ENCODE measurements at places on chromosomes 11 and 22. TPM values are rescaled to one million over a fixed set of nuclear protein-coding genes. Genes with fewer than 3 reads are reported as not detected.

- H3K4me1 ChIP-seq: no peaks in the 10 kb centered on the region
- peaks cover 9% of the 10 kb centered on the region for H3K27me3 ChIP-seq
- no peak for DNase-seq
These were observed 66.6 kb downstream of the GALNT18 start for GRCh38 chr11:11555208-11555607.

DNA sequence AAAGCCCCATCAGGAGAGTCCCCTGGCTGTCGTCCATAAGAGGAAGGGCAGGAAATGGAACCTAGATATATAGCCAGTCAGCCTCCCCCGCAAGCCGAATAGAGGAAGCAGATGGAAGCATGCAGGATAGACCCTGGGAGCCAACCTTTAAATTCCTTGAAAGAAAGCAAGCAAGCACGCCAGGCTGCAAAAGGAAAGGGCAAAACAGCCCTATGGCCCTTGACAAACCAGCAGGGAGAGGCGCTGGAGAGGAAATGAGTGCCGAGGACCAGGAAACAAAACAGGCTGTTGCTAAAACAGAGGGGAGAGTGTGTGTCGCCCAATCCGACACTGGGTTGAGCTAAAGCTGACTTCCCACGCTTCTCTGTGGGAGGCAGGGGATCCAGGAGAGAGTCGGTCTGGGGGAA is 203.5 kb upstream of the MTNR1B start:
- H3K4me1 ChIP-seq: peaks cover 5% of the 10 kb centered on the region
- H3K4me3 ChIP-seq: no peak overlapping the region
- DNase-seq: no peak
- H3K27me3 ChIP-seq: peaks cover 28% of the 10 kb centered on the region

DNA sequence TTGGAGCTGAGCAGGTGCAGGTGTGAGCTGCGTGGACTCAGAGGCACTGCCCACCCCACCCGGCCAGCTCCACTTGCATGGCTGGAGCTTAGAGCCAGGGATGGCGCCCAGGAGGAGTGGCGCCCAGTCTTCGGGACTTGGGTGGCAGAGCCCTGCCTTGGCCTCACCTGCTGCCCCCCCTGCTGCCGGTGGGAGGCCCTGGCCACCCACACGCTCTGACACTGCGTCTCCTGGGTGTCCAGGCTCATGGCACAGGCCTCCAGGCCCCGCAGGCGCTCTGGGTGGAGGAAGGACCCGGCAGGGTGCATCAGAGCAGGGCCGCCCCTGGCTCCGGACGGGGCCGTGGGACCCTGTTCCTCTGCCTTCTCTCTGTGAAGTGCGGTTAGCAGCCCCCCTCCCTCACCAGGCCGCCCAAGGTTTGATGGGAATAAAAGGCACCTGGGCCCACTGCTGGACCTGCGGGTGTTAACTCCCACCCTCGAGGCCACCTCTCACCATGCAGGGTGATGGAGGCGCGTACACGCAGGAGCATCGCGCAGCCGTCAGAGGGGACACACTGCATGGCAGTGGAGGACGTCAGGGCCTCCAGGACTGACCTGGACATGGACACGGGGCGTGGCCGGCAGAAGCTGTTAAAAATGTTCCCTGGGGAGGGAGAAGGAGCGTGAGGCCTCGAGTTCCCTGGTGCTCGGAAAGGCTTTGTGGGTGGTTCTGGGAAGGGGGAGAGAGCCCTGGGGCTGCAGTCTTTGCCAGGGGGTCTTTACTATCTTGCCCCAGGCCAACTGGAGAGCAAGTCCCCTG is 11.8 kb downstream of the IL17REL start:
- H3K27me3 ChIP-seq: peaks cover 6% of the 10 kb centered on the region
- peaks cover 9% of the 10 kb centered on the region for H3K4me1 ChIP-seq
- H3K36me3 ChIP-seq: no peaks in the 10 kb centered on the region
- no peak overlapping the region for H3K4me3 ChIP-seq
- no peak for DNase-seq

GRCh38 chr22:39282645-39283321 is 36.6 kb downstream of the RPL3 start:
- H3K27ac ChIP-seq: no peak overlapping the region
- peaks cover 4% of the 10 kb centered on the region for H3K4me1 ChIP-seq
- H3K27me3 ChIP-seq: no peaks in the 10 kb centered on the region
- H3K4me3 ChIP-seq: no peak overlapping the region
- DNase-seq: no peak

GRCh38 chr22:27331526-27332281 is 469.9 kb downstream of the MN1 start:
- peaks cover 22% of the 10 kb centered on the region for H3K27me3 ChIP-seq
- DNase-seq: no peak
- H3K27ac ChIP-seq: no peak overlapping the region
- no peak overlapping the region for H3K4me3 ChIP-seq
- H3K4me1 ChIP-seq: no peaks in the 10 kb centered on the region

DNA sequence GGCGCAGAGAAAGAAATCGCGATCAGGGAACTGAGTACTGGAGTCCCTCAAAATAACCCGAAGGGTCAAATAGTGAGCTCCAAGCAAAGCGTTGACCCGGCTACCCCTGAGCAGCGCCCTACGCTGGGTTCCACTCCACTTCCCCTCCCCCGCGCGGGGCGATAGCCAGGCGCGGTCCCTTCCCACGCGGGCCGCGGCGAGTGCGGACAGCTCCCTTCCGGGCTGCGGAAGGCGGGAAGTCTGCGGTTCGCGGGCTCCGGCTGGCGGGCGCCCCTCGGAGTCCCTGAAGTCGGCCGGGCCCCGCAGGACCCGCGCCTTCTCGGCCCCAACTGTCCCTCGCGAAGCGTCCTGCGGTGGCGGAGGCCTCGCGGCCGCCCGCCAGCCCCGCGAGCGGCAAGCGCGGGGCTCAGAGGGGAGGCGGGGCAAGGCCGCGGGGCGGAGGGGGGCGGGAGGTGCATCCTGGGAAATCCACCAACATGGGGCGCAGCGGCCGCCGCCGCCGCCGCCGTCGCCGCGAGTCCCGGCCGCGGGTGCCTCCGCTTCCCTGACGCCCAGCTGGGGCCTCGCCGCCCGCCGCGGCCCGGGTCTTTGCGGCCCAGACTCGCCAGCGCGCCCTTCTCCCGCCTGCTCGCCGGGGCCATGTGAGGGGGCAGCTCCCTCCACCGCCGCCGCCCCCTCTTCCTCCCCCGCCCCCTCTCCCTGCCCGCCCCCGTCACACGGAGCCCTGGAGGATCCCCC is at the start of gene QSER1:
Gene QSER1, plus strand, starts transcription at position 457 of the 738 bp plus-strand sequence. CDS start 315 bp downstream, outside the sequence.
- H3K27ac ChIP-seq: peak within 1 kb of the TSS; percentile 96
- no peaks in the 10 kb centered on the region for H3K27me3 ChIP-seq
- peaks cover 3% of the 10 kb centered on the region for H3K36me3 ChIP-seq
- H3K4me1 ChIP-seq: peaks cover 37% of the 10 kb centered on the region
- peak within 1 kb of the TSS; percentile 97 for H3K4me3 ChIP-seq
- peak; percentile 75 for DNase-seq

GRCh38 chr11:86245369-86246292 is 1.1 kb downstream of the EED start:
- no peak overlapping the region for H3K4me3 ChIP-seq
- H3K36me3 ChIP-seq: peaks cover 17% of the 10 kb centered on the region
- H3K4me1 ChIP-seq: peaks cover 40% of the 10 kb centered on the region
- no peaks in the 10 kb centered on the region for H3K27me3 ChIP-seq
- H3K27ac ChIP-seq: no peak overlapping the region
- peak; percentile 35 for DNase-seq

DNA sequence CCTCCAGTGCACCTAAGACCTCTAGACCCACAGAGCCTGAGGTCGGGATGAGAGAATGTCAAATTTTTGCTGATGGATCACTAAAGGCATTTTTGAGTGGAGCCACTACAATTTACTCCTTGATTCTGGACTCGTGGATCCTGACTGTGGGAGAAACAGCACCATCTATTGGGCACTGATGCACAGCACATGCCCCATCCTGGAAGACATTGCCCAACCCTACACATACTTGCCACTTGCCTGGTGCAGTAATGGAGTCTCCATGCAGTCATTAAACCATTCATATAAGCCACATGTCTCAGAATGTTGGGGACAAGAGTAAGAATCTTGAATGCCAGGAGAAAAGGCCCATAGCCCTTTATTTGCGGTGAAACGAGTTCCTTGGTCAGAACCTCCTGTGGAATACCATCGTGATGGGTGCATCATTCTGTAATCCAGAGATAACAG is 103.9 kb downstream of the GGTLC2 start:
- DNase-seq: peak; percentile 58
- H3K4me3 ChIP-seq: no peak overlapping the region
- H3K27me3 ChIP-seq: peaks cover 2% of the 10 kb centered on the region
- no peak overlapping the region for H3K27ac ChIP-seq
- H3K36me3 ChIP-seq: no peaks in the 10 kb centered on the region

GRCh38 chr22:40341604-40342003 is 4.7 kb upstream of the ADSL start:
- H3K4me1 ChIP-seq: peaks cover 34% of the 10 kb centered on the region
- H3K27me3 ChIP-seq: no peaks in the 10 kb centered on the region

GRCh38 chr11:6737872-6738466 is 33.8 kb downstream of the OR2AG2 start:
- H3K36me3 ChIP-seq: peaks cover 13% of the 10 kb centered on the region
- peak; percentile 87 for DNase-seq
- peak overlapping the region; percentile 86 for H3K27ac ChIP-seq
- peaks cover 92% of the 10 kb centered on the region for H3K4me1 ChIP-seq
- H3K27me3 ChIP-seq: no peaks in the 10 kb centered on the region
- no peak overlapping the region for H3K4me3 ChIP-seq

DNA sequence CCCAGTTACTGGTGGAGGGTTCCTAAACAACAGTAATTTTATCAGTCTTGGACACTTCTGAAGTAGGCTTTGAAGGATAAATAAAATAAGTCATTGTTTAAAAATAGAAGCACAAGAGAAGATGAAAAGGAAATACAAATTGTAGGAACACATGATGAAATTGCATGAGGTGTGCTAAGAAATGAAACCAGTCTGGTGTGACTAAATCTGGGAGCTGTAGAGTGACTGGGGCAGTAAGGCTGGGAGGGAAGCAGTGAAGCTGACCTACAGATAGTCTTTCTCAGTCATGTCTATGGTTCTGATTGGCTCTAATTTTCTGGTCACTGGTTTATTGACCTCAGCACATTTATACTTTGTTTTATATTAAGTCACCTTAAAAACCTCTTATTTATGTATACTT is 139.1 kb downstream of the SLC17A6 start:
- peaks cover 15% of the 10 kb centered on the region for H3K27me3 ChIP-seq
- no peaks in the 10 kb centered on the region for H3K36me3 ChIP-seq
- H3K27ac ChIP-seq: no peak overlapping the region
- DNase-seq: no peak

DNA sequence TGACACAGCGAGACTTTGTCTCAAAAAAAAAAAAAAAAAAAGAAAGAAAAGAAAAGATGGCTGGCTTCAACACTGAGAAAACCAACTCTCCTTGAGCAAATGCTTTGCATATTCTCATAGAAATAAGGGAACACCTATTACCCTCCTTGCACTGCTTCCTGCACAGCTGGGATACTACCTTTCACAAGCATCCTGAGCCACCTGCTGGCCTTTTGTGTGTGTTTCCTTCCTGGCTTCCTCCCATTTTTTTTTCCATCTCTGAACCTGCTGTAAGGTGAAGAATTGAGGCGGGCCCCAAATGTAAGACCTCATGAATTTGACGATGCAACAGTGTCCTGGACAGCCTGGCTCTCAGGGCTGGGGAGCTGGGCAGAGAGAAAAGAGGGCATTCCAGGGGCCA is 1.9 kb upstream of the RFPL3 start:
- H3K4me3 ChIP-seq: no peak overlapping the region
- DNase-seq: peak; percentile 12
- H3K36me3 ChIP-seq: no peaks in the 10 kb centered on the region
- no peaks in the 10 kb centered on the region for H3K4me1 ChIP-seq
- H3K27me3 ChIP-seq: no peaks in the 10 kb centered on the region

- H3K4me3 ChIP-seq: no peak overlapping the region
- peaks cover 8% of the 10 kb centered on the region for H3K27me3 ChIP-seq
- no peak overlapping the region for H3K27ac ChIP-seq
These were observed 180.7 kb upstream of the NCAM1 start for GRCh38 chr11:112780351-112781087.

DNA sequence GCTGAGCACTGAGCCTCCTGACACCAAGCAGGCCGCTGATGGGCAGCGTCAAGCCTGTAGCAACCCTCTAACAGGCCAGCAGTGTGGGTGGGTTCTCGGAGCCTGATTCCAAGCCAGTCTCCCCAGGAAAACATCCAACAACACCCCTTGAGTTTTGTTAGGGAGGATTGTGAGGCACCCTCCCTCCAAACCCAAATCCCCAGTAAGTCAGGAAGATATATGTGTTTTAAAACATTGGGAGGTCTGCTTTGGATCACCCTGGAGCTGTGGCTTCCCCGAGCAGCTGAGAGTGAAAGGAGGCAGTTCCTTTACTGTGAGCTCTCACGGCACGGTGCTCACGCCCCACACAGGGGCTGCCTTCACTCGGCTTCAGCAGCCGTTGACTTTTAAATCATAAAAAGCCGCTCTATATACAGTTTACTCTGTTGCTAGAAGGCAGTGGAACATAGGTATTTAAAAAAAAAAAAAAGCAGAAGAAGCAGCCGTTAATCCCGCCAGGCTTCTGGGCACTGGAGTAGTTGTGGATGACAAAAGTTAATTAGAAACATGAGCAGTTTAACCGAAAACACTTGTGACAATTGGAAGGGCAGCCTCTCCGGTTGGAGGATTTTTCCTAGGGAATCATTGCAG is 218.6 kb downstream of the NAV2 start:
- H3K4me3 ChIP-seq: no peak overlapping the region
- H3K4me1 ChIP-seq: no peaks in the 10 kb centered on the region
- no peaks in the 10 kb centered on the region for H3K27me3 ChIP-seq
- no peaks in the 10 kb centered on the region for H3K36me3 ChIP-seq

GRCh38 chr11:72173291-72173690 is 18.6 kb upstream of the FOLR1 start:
- no peak for DNase-seq
- no peak overlapping the region for H3K27ac ChIP-seq
- no peaks in the 10 kb centered on the region for H3K36me3 ChIP-seq
- H3K4me1 ChIP-seq: no peaks in the 10 kb centered on the region

DNA sequence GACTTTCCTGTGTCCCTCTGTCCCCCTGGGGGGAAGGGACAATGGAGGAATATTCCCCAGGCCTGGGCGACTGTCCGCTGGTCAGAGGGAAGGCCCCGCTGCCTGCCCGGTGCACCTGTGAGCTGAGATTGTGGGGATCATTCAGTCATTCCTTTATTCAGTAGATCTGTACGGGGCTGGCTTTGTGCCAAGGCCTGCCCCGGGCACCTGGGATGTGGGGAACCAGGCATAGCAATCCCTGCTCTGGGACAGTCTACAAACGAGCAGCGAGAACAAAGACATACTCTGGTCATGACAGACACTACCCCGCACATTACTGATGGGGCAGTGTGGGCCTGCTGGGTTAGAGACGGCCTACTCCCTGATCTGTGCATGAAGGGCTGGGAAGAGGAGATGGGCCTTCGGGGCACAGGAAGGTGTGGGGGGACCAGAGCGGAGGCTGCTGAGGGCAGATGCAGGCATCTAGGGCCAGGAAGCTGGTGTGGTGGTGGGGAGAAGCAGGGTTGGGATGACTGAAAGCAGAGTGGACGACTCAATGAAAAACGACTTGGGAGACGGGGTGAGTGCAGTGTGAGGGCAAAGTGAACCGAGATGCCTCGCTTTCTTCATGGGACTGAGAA is 1.8 kb upstream of the MYO7A start:
- H3K4me3 ChIP-seq: no peak overlapping the region
- no peaks in the 10 kb centered on the region for H3K27me3 ChIP-seq
- no peak overlapping the region for H3K27ac ChIP-seq
- DNase-seq: no peak

GRCh38 chr11:4606231-4607015 is 1.6 kb downstream of the TRIM68 start:
- peak overlapping the region; percentile 94 for H3K4me3 ChIP-seq
- peaks cover 45% of the 10 kb centered on the region for H3K4me1 ChIP-seq
- no peaks in the 10 kb centered on the region for H3K27me3 ChIP-seq
- no peak for DNase-seq

The MS4A12 gene
- total RNA-seq: not detected

The CABP4 gene
- total RNA-seq: 2.3 TPM

The OR2AG1 gene
- not detected for total RNA-seq

The CCDC89 gene
- not detected for total RNA-seq

The B3GAT1 gene
- 0.05 TPM for total RNA-seq

The PTGDR2 gene
- total RNA-seq: 0.14 TPM

The AIFM3 gene
- 0.10 TPM for total RNA-seq

The NPAS4 gene
- total RNA-seq: not detected

The SLC1A2 gene
- not detected for total RNA-seq
